Astrocyte (in vitro differentiated cells and primary cell): ENCODE measurements at places on chromosomes 16 and 17.

DNA sequence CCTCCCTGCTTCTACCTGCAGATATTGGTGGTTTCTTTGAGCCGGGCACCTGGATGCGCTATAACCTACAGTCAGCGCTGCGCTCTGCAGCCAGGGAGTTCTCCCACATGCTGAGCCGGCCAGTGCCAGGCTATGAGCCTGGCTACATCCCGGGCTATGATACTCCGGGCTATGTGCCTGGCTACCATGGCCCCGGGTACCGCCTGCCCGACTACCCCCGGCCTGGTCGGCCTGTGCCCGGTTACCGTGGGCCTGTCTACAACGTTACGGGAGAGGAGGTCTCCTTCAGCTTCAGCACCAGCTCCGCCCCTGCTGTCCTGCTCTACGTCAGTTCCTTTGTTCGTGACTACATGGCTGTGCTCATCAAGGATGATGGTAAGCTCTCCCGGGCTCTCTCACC is 13.2 kb downstream of the CNTNAP1 start:
- no peak for DNase-seq

DNA sequence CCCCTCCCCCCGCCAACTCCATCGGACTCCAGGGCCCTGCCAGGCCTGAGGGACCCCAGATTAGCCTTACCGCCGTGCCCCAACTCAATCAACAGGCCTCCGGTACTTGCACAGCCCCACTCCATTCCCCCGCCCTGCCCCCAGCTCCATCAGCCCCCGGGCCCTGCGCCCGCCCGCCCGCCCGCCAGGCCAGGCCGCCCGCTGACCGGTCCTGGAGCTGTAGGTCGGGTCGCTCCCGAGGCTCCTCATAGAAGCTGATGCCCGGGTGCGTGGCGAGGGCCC is 308 bp downstream of the GTF3C1 start:
- DNase-seq = no peak

DNA sequence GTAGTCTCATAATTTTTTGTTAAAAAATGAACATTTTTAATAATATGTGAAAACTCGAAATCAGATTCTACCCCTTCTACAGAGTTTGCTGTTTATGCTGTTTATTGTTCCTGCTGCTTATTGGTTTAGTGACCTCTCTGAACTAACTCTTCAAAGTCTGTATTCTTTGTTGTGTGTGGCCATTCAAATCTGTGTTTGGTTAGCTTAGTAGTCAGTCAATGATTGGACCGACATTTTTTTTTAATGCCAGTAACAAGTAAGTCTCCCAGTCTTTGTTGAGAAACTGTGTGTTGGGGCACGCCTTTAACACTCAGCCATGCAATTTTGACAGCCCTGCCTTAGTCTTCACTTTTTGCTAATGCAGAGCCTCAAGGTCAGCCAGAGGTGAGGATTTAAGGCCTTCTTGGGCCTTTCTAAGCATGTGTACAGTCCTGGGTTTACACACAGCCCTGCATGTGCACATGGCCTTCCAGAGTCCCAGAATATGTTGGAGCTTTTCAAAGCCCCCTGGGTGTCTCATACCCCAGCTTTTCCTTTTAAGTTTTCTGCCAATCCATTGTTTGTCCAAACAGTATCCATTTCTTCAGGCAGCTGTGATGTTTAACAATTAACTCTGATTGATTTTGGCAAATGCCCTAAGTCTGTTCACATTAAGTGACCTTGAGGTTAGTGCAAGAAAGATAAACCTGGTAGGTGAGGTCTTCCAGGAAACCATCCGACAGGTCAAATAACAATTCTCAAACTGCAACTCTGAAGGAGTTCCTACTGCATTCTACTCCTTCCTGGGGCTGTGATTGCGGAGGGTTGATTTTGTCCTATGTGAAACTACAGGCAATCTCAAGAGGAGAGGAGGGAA is 389.3 kb downstream of the PMP22 start:
- DNase-seq = no peak

DNA sequence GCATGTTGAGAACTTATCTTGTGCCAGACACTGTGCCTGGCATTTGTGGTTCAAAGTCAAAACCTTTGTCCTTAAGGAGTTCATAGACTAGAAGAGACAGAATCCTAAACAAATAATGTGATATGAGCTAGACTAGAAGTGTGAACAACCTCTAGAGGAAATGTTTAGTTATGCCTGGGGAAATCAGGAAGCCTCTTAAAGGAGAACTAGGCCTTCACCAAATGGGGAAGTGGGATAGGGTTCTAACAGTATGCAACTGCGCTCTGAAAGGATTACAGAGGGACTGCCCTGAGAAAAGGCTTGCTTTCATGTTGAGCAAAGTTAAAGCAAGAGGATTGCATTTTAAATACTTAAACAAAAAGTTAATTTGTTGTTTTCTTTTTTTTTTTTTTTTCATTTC is 4.9 kb downstream of the RUNDC1 start:
- no peak for DNase-seq

DNA sequence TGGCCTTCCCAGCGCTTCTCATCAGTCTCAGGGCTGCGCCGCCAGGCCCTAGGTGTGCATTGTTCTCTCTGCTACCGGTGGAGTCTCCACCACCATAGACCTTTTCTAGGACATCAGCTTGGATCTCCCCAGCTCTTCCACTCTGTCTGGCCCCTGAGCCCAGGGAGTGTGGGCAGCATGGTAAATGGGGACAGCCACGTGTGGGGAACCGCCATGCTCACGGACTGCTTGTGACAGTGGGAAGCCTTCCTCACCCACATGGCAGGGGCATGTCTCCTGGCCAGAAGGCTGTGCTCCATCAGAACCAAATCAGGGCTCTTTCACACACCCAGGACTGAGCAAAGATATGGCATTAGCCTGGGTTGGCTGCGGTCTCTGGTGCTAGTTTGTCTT is 51.3 kb downstream of the TNFRSF13B start:
- DNase-seq = no peak

DNA sequence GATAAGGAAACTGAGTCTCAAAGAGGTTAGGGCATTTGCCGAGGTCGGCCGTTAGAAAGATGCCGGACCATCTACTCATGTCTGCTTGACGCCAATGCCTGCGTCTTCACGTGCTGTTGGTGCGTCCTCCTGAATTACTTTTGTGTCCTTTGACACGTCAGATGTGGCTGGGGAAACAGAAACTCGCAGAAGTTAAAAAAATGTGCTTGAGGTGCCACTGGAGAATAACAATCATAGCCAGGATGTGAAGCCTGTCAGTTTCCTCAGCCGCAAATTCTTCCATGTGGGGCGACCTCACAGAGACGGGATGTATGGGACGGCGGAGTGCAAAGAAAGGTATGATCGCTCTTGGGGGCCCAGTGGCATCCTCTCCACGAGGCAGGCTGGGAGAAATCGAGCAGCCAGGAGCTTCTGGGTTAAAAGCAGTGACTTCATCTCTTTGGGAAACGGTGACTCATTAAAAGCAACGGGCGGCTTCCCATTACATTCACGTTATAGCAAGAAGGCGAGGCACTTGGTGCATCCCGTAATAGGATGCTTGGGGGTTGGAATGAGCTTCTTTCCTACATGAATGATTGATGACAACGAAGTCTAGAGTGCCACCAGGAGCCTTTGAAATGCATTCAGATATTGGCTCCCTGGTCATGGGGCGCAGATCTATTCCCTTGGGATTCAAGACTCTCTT is 67.8 kb downstream of the BMERB1 start:
- peak; percentile 96 for DNase-seq

DNA sequence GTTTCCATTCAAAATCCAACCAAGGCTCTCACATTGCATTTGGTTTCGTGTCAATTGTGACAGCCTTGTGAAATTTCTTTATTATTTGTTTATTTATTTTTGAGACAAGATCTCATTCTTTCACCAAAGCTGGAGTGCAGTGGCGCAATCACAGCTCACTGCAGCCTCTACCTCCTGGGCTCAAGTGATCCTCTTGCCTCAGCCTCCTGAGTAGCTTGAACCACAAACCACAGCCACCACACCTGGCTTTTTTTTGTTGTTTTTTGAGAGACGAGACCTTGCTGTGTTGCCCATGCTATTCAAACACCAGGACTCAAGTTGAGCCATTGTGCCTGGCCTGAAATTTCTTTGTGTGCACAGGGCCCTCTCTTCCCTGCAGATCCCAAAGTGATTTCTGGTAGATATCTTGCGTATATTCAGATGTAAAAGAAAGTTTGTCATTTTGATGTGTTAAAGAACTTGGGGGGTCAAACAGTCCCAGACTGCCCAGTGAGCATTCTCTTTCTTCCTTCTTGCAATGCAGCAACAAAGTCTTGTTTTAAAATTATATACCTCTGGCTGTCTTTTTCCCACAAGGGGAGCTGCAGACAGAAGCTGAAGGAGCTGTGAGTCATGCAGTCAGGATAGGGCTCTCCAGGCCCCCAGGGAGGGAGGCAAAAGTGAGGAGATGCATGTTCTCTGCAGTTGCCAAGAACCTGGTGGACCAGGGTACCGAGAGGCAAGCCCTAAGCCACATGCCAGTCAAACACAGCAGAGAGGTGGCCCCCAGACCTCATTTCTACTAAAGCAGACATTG is 15.5 kb upstream of the USP22 start:
- peak; percentile 39 for DNase-seq

- DNase-seq = no peak
Observed at GRCh38 chr17:14580499-14580898, 279.6 kb downstream of the HS3ST3B1 start.

DNA sequence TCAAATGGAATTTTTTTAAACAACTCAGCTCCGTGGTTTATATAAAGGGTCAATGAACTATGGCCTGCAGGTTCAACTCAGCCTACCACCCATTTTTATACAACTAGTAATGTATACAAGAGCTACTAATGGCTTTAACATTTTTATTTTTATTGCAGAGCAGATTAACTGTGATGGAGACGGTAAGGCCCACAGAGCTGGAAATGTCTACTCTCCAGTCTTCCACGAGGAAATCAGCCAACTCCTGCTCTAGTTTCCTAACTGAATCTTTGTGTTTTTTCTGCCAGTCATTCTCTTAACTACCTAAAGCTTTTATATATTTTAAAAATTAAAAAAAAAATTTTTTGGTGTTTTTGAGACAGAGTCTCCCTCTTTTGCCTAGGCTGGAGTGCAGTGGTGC is 385.1 kb upstream of the MAF start:
- DNase-seq = no peak

- DNase-seq = no peak
Observed at GRCh38 chr16:70255574-70255973, 3.8 kb upstream of the EXOSC6 start.

GRCh38 chr17:10120109-10120485 is 78.3 kb downstream of the GAS7 start:
- DNase-seq = no peak

- DNase-seq = no peak
Observed at GRCh38 chr17:11278186-11278991, 37.4 kb downstream of the SHISA6 start.

DNA sequence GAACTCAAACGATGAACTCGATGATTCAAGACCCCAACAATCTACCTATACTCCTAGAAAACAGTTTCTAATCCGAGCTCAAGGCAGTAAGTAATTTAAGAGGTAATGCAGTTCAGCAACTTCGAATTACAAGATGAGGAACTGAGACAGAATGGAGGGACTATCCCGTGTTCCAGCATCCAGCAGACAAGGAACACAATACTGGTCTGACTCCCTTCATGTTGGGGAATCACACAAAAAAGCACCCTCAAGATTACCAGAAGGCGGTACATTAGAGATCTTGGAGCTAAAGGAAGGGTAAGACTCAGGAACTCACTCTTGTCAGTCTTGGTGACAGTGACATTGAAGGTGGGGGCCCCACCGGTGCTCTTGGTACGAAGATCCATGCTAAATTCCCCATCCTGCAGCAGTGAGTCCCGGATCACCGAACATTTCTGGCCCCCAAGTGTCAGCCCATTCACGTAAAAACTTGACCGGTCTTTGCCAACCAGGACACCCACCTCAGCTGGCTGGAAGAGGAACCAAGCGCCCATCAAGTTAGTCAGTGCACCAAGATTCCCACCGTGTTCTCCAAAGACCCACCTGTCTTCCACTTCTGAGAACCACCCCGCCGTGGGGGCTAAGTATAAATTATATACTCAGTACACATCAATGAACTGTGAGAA is 1.9 kb downstream of the PFN1 start:
- no peak for DNase-seq

DNA sequence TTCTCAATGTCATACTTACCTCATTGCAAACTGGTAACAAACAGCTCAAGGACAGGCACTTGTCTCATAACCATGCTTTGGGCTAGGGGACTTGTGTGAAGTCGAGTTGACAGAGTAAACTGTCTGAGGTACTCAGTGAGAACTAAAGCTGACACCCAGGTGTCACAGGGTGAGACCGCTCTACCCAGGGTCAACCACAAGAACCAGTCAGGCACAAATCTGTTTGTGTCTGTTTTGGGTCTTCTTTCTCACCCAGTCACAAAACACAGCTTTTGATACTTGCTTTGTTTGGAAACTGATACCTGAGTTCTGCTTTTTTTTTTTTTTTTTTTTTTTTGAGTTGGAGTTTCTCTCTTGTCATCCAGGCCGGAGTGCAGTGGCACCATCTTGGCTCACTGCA is 161.1 kb downstream of the STX8 start:
- DNase-seq = no peak

- no peak for DNase-seq
Observed at GRCh38 chr17:80725517-80725916, 180.9 kb downstream of the RPTOR start.

DNA sequence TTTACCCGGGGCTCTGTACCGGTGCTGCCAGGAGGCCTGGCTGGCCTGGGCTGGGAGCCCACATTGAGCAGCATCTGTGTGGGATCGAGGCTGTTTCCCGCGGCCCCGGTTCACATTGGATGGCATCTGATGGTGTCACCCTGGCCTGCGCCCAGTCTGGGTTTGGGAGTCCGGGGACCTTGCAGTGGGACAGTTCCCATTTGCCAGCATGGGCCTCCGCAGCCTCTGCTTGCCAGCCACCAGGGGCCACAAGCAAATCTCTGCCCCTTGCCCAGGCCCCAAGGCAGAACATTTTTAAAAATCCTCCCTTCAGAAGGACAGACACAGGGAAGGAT is 64.5 kb downstream of the BANP start:
- no peak for DNase-seq

GRCh38 chr16:11329891-11330290 is 15.4 kb upstream of the RMI2 start:
- no peak for DNase-seq

DNA sequence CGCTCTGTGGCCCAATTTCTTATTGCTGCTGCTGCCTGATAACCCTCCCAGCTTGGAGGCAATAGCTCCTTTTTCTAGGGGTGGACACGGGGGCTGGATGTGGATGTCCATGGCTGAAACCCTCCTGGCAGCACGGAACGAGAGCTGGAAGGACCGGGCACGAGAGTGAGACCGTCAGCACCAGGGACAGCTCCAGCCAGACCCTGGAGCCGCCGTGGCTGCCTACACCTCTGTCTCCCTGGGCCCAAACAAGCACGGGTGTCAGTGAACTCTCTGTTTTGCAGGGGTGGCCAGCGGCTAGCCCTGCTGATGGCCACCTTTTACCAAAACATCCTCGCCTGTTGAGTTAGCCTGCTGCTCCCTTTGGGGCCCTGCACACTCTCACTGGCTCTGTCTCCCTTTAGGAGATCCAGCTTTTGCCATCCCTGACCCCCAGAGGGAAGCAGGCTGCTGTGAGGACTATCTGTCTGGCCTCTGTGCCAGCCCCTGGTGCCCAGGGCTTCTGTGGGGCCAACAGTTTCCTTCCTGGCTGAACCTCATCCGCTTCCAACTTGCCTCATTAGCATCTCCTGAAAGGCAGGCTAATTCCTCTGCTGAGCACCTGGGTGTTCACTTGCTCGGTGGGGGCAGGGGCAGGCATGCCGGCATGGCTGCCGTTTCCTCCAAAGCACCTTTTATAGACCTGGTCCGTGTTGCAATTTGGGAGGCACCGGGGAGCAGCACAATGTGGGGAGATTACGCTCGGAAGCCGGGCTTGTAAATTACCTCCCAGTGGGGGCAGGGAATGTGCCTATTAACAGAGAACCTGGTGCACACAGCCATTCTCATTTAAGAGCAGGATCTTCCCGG is 118.1 kb downstream of the ENGASE start:
- DNase-seq = peak; percentile 10

GRCh38 chr17:67280279-67280678 is 35.3 kb upstream of the HELZ start:
- no peak for DNase-seq
